ENCODE measurements at places on chromosomes 11 and 22.

- DNase-seq = no peak
Measured at GRCh38 chr11:110919241-110919922, 207.1 kb upstream of the ARHGAP20 start.

- no peak for DNase-seq
Measured at GRCh38 chr11:33055375-33055774, 16.0 kb downstream of the TCP11L1 start.

GRCh38 chr11:124551987-124552386 is 8.5 kb upstream of the OR8B12 start:
- DNase-seq = no peak

- no peak for DNase-seq
Measured at GRCh38 chr22:39176143-39176713, 23.7 kb upstream of the CBX7 start.

DNA sequence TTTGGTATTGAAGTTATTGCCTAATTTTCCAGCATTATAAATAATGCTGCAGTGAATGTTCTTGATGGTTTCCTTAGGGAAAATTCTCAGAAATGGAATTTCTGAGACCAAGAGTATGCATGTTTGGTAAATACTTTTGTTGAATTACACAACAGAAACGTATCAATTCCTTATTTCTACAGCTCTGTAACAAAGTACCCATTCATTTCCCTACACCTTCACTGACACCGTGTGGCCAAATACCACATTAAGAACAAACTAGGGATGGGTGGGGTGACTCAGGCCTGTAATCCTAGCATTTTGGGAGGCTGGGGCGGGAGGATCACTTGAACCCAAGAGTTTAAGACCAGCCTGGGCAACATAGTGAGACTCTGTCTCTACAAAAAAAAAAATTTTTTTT is 21.8 kb downstream of the MCAM start:
- no peak for DNase-seq

DNA sequence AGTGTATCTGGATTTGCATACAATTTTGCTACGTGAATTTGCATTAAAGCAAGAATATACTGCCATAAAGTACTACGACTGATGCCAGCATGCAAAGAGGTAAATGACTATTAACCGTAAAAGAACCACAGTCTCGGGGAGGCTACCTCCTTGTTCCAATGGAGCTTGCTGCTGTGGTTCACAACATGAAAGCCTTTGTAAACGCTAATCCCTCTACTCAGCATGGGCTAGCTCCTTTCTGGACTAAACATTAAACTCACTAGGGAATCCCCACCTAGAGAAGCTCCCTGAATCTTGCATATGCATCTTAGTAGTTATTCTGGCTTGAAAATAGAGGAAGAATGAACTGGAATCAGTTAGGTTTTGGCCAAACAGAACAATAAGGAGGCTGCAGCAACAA is 60.5 kb upstream of the ARHGAP32 start:
- DNase-seq = no peak

GRCh38 chr11:57440744-57441414 is 14.0 kb upstream of the SLC43A3 start:
- no peak for DNase-seq

DNA sequence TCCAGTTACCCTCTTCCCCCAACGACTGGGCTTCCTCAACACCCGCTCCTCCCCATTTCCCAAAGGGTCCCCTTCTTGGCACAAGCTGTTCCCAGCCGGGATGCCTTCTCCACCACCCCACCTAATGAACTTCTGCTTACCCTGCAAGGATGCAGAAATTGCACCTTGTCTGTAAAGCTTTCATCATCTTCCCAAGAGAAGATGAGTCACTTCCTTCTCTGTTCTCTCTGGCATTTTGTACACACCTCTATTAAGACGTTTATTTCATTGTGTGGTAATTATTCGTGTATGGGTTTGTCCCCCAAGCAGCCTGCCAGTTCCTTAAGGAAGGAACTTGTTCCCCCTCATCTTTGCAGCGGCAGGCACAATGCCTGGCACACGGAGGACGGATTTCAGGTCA is 351.1 kb downstream of the CADM1 start:
- no peak for DNase-seq

- no peak for DNase-seq
Measured at GRCh38 chr11:99464985-99465384, 444.2 kb downstream of the CNTN5 start.

DNA sequence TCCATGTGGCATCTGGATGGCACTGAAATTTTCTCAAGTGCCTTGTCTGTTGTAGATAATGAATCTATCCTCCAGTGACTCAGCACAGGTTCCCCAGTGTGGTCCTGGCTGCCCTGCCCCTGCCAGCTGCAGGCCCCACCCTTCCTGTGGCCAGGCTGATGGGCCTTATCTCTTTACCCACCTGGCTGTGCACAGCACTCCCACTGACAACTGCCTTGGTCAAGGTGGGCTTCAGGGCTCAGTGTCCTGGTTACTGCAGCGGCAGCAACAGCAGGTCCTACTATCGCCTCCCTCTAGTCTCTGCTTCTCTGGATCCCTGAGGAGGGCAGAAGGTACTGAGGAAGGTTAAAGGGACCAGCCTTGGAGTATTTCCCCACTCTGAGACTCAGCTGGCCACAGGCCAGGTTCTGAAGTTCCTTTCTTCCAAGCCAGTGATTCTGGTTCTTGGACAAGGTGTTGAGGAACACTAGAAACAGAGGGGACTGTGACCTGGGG is 3.1 kb downstream of the HMBS start:
- no peak for DNase-seq

Data from NCI-H187 (cell line).